ENCODE measurements at places on chromosomes 7 and 10.

GRCh38 chr7:140349144-140349771, 49.1 kb downstream of the SLC37A3 start:
- DNase-seq: no peak

GRCh38 chr10:103086799-103087198, 106.3 kb downstream of the NT5C2 start:
- DNase-seq: no peak

- no peak for DNase-seq
Observed at GRCh38 chr7:3279147-3279818, 21.8 kb upstream of the SDK1 start.

- DNase-seq: peak; percentile 86
Observed at GRCh38 chr7:50662041-50662694, 97.0 kb upstream of the DDC start.

GRCh38 chr10:96271016-96271815, at the start of gene BLNK:
Gene BLNK, minus strand, starts transcription at chr10:96271569. Its CDS starts 171 bp downstream, at chr10:96271398.
- DNase-seq: no peak

DNA sequence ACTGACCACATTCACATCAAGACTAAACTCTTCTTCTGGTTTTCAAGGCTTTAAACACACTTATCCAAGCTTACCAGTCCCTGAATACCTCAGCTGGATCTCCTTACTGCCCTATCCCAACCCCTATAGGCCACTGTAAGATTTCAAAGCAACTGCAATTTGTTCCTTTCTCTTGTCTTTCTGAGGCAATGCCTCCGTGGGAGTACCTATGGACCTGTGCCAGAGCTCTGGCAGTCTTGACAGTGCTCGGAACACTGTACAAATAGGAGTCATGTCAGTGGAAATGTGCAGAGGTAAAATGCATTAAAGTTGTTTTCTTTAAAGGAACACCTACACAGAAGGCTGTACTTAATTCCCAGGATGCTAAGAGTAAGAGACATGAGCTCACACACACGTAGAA, 124.7 kb downstream of the CNOT4 start:
- no peak for DNase-seq

GRCh38 chr10:49309691-49310411, 10.9 kb downstream of the C10orf71 start:
- DNase-seq: no peak

- DNase-seq: no peak
Observed at GRCh38 chr10:98244141-98244540, 23.9 kb downstream of the LOXL4 start.

GRCh38 chr7:22972207-22972606, 41.7 kb downstream of the HYCC1 start:
- DNase-seq: no peak

- DNase-seq: no peak
Observed at GRCh38 chr10:19874791-19875190, 58.6 kb downstream of the PLXDC2 start.

GRCh38 chr7:151893405-151893923, 16.5 kb upstream of the PRKAG2 start:
- DNase-seq: no peak

- no peak for DNase-seq
Observed at GRCh38 chr7:79741684-79742083, 288.2 kb upstream of the MAGI2 start.

GRCh38 chr10:31490858-31491504, 172.0 kb downstream of the ZEB1 start:
- DNase-seq: no peak

DNA sequence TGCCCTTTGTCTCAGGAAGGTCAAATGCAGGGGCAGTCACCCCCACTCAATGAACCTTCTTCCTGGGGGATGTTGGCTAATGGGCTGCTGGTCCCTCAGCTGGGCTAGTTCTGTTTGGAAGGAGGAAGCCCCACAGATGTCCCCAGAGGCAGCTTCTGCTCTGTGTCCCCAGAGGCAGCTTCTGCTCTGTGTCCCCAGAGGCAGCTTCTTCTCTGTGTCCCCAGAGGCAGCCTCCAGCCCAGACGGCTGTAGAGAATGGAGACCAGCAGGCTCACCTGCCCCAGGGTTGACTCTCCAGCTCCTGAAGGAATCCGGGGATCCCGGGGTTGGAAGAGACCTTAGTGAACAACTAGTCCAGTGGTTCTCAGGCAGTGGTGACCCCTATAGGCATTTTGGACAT, 62.5 kb upstream of the LEP start:
- DNase-seq: no peak

All from vagina (tissue), 2 donors.